Esophagus squamous epithelium (tissue), 5 donors: ENCODE measurements at places on chromosomes 6 and 20.

- DNase-seq = no peak
Measured at GRCh38 chr6:37502703-37503291, 3.1 kb upstream of the CCDC167 start.

- no peak for DNase-seq
Measured at GRCh38 chr6:112990971-112991370, 643.8 kb downstream of the RFPL4B start.

GRCh38 chr6:109787312-109787711 lies 96.2 kb downstream of the FIG4 start:
- DNase-seq = no peak

GRCh38 chr6:25392372-25392771 lies 113.2 kb downstream of the CARMIL1 start:
- no peak for DNase-seq

- DNase-seq = no peak
Measured at GRCh38 chr6:85403331-85404015, 46.4 kb upstream of the NT5E start.

DNA sequence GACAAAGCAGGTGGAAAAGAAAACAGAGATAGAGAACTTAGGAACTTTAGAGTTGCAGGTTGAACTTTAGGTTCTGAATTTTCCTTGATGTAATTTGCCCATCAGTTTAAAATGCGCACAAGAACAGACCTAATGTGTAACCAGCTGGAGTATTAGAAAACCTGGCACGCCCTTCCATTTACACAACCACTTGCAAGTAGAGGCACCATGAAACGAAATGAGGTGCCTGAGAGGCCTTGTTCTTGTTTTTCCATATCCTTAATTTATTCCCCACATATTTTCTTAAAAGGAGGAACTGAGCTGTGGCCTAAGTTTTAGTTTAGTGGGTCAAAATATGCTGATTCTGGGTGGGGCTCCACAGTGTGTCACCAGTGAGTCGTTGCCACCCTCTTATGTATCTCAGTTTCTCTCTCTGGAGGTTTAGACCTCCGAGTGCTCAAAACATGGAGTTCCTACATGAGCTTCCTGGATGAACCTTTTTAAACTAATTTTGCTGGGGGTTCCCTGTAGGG lies 17.2 kb upstream of the IL22RA2 start:
- no peak for DNase-seq

DNA sequence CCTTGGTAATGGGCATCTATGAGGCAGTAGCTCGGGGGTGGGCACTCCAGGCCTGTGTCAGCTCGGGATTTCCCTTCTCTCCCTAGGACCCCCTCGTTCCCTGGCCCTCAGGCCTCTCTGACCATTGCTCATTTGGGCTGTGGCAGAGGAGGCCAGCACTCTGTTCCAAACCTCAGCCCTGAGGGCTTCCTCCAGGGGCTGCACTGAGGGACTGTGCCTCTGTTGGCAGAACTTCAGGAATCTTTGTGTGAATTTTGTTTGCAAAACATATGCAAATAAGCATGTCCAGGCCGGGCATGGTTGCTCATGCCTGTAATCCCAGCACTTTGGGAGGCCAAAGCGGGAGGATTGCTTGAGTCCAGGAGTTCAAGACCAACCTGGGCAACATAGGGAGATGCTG lies 11.0 kb downstream of the PACSIN1 start:
- no peak for DNase-seq

DNA sequence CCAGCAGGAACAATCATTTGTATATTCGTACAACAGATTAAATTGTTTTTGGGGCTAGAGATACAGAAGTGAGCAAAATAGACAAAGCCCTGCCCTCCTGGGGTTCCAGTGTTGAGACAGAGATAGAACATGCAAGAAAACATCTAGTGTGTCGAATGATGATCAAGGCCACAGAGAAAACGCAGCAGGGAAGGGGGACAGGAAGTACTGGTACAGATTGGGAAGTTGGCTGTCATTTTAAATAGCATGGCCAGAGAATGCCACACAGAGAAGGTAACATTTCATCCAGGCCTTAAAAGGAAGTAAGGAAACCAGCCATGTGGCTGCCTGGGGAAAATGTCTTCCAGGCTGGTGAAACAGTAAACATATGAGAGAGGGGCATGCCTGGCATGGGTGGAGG lies 202.6 kb upstream of the MYLIP start:
- no peak for DNase-seq

GRCh38 chr6:11357285-11357684 lies 124.8 kb upstream of the NEDD9 start:
- no peak for DNase-seq

- no peak for DNase-seq
Measured at GRCh38 chr20:12740647-12741046, 268.1 kb upstream of the SPTLC3 start.

DNA sequence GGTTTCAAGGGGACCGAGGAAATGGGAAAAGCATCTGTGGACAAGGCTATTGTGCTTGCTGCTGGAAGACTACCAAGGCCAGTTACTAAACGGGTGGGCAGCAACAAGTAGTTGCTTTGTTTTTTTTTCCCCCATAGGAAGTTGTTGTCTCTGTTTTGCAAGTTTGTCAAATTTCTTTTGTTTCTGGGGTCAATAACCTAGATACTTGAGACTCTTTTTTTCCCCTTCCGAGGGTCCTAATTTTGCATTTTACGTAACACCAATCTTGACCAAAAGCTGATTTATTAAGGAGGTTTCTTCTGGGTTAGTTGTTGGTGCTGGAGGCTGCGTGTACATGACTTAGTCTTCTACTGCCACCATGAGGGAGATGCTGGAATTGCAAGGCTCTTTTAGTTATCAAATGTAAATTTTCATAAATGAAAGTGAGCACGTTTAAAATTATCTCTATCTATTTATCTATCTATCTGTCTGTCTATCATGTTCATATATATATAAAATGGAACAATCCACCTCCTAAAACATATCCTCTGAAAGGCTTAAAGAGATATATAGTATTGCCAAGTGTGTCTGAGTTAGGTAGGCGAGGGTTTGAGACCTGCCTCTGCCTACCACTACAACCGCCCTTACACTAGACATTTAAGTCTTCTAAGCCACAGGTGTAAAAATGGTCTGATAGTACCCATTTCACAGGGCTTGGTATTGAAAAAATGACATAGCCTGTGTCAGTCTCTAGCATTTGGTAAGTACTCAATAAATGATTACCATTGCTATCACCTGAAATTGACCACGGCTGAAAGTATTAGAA lies 60.2 kb downstream of the GCLC start:
- peak; percentile 7 for DNase-seq

DNA sequence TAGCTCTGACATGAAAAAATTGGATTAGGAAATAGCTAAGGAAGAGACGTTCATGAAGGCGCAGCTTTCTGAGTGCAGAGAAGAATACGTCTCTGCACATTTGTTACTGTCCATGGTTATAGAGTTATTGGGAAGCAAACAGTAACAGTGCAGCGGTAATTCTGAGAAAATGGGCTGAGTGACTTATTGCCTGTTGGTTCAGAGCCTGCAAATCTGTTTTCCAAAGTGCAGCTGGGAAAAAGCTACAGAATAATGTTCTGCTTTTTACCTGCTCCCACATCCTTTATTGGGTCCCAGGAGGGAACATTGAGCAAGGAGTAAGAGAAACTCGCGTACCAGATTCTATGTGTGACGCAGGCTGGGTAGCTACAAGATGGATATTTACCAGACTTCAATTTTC lies 160.2 kb downstream of the BTBD3 start:
- DNase-seq = no peak

- DNase-seq = no peak
Measured at GRCh38 chr6:54722328-54722727, 124.2 kb upstream of the FAM83B start.

GRCh38 chr20:43383026-43383795 lies 74.5 kb upstream of the SRSF6 start:
- DNase-seq = no peak

- DNase-seq = no peak
Measured at GRCh38 chr6:16064671-16065072, 64.2 kb upstream of the MYLIP start.

GRCh38 chr6:130134582-130134981 lies 88.2 kb downstream of the SAMD3 start:
- no peak for DNase-seq

DNA sequence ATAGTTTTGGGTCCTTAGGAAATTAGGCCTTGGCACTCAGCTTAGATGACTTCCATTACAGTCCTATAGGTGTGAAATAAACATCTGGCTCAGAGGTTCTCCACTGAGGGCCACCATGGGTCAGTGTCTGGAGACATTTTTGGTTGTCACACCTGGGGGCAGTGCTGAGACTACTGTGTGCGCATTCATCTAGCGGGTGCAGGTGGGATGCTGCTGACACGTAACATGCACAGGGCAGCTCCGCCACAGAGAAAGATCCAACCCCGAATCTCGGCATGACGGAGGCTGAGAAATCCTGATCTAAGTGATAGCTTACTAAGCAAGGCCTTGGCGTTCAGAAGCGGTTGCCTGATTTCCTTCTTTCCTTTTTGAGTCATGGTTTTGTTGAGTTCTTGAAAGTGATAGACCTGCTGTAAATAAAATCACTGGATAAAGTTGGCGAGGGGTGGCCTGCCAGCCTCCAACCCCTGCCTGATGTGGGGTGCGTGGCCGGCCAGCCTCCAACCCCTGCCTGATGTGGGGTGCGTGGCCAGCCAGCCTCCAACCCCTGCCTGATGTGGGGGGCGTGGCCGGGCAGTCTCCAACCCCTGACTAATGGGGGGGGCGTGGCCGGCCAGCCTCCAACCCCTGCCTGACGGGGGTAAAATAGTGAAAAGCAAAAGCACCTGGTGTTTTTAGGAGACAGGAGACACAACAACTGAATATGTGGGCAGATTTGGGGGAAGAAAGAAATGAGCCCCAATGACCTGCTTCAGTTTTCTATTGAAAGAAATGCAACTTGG lies 158.1 kb downstream of the CDH26 start:
- no peak for DNase-seq

- DNase-seq = no peak
Measured at GRCh38 chr20:14573676-14574075, 236.3 kb upstream of the FLRT3 start.

DNA sequence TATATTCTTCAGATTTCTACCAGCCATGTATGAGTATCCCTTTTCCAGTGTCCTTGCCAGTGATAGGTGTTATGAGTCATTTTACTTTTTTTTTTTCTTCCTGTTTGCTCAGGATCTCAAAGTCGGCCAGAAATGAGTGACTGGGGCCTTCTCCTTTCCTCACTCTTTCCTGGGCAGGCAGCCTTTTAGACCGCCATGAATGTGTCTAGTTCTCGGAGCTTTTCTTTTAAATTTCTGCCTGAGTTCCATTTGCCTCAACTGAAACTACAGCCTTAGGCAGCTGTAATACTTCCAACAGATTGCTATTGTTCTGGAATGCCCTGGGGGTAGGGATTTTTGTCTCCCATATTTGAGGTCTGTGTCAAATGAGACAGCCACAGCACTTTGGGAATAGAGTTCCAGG lies 83.7 kb downstream of the STXBP5 start:
- DNase-seq = no peak

DNA sequence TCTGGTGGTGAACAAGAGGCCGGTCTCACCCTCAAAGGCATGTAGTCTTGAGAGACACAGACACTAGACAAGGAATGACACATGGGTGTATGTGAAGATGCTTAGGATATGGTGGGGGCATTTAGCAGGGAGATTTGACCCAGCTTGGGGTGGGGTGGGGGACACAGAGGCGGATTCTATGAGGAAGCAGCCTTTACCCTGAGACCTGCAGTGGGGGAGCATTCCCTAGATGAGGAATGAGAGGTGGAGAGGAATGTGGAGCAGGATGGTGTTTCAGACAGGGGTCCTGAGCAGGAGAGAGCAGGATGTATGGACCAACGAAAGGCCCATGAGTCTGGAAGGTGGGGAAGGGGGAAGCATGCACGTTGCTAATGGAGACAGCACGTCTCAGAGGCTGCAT lies 57.8 kb downstream of the PHACTR3 start:
- DNase-seq = no peak

DNA sequence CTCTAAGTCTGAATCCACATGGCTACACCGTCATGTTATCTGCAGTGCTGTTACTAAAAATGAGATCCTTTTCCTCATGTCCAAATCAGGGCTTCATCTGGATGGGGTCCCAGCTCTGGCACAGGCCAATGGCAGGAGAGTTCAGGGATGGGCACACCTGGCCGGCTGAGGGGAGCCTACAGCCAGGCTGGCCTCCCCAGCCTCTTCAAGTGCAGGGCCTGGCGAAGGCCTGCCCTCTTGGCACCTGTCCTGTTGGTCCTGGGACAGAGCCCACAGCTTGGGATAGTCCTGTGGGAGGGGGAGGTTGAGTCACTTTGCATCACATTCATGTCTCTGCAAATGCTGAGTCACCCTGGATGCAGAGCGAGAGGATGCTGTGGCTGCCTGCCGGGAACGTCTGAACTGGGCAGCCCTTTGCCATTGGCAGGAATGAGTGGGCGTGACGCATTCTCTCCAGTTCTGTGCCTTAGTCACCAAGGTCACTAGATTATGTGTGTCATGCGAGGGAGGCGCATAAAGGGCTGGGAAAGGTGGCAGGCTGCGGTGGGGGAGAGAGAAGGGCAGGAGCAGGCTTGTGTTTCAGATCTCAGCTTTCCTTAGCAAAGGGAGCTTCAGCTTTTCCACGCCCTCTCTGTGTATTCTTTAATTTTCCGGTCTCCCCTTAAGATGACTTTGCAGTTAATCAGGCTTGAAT lies 223.2 kb upstream of the ECI2 start:
- peak; percentile 16 for DNase-seq
